ENCODE measurements at places on chromosomes 4 and X. TPM values are rescaled to one million over a fixed set of nuclear protein-coding genes. Genes with fewer than 3 reads are reported as not detected.

The MTNR1A gene
- not detected for total RNA-seq

The USP9X gene
- 93.8 TPM for total RNA-seq

DNA sequence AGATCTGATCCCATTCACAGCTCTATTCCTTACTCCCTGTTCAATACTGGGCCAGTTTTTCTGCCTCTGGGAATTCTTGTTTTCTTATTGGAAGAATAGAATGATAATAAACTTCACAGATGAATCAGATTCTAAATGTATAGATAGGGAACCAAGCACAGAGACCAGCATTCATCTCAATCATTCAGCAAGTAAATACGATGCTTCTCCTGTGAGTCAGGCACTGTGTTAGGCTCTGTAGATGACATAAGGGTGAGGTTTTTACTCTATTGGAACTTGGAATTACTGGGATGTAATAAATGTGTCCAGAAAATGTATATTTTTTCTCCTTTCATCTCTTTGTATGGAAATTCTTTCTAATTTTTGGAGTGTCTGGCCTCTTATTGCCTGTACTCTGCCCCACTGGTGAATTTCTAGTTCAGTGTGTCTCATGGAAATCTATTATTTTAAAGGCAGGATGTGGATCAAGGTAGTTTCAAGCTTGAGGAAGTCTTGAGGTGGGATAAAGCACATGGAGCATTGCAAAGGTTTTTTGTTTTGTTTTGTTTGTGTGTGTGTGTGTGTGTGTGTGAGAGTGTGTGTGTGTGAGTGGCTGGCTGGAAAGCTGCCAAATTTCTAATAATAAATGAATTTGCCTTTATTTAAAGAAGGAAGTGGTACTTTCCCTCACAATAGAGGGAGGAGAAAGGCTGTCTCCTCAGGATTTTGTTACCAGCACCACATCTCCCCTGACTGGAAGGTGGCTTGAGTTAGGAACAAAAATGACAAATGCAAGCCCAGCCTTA is 117.9 kb upstream of the HS3ST1 start:
- DNase-seq = no peak

DNA sequence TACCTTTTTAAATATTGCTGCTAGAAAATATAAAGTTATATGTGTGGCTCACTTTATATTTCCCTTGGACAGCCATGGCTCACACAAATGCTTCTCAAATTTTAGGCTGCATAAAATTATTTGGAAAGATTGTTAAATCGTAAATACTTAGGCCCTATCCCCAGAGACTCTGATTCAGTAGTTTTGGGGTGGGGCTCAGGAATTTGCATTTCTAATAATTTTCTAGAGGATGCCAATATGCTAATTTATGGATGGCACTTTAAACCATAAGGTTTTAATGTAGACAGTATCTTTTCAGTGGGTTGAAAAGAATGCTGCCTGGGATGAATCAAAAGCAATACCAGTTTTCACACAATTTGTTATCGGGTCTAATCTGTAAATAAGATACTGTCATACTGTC is 49.7 kb downstream of the RAP1GDS1 start:
- no peak for DNase-seq

GRCh38 chrX:107724653-107725052 is 50.9 kb downstream of the TSC22D3 start:
- no peak for DNase-seq

DNA sequence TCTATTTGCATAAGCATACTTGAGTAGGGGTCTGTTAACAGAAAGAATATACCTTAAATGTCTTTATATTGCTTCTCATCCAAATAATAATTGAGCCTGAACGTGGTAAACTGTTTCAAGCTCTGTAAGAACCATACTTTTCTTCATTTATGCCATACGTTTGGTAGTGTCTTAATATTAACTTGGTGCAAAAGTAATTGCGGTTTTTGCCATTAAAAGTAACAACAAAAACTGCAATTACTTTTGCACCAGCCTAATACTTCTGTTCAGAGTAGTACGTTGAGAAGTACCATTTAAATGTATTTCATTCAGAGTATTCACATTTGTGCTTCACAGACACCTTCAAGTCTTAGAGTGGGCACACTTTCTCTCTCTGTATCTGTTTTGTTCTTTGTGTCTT is 60.5 kb downstream of the DDIT4L start:
- no peak for DNase-seq

DNA sequence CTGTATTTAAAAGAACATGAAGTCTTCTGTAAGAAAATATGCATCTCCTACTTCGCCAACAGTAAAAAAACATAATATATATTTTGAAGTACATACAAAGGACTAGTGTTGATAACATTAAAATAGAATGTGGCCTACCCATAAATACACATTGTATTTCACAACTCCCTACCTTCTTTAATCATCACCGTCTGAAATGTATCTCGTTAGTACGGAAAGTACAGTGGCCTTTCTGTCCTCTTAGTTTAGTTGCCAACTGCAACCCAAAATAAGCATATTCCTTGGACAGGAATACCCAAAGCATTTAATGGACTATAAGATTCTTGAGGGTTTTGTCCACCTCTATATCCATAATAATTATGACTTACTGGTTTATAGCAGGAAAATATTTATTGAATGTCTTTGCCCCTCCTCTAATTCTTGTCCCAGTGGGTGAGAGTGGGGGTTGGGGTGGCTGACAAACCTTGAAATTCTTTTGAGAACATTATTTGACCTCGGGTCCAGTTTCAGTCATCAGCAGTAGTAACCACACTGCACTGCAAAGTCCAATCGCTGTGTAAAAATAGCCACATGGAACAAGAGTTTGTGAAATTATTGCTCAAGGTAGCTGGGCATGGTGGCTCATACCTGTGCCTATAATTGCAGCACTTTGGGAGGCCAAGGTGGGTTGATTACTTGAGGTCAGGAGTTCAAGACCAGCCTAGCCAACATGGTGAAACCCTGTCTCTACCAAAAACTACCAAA is 474.5 kb downstream of the KLHL13 start:
- no peak for DNase-seq

DNA sequence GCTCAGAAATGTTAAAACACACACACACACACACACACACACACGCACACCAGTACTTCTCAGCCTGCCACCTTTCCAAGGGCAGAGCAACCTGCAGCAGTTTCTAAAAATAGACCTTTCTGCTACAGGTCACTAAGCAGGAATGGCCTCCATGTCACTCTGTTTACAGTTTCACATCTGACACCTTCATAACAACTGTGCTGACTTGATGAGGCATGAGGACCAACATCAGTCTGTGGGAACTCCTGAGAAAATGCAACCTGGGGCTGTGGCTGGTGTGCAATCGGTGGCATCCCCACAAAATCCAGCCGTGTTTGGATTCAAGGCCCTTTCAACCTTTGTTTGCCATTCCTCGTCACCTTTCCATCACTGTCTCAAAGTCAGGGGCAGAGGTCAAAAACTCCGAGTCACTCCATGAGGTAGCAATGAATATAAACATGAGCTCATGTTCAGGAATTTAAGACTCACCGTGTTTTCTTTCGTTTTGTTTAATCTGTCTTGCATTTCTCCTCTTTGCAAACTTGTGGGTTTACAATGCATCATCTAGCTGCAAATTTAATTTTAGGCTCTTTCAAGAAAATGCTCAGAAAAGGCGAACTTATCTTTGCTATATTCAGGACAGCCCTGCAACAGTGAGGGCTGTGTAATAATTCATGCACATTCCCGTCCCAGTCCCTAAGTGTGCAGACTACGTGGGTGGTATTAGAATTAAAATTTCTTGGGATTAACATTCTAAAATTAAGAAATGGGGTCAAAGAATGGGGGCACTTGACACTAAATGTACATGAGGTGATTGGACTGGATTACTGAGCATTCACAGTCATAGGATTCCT is 135.3 kb downstream of the SHROOM3 start:
- no peak for DNase-seq

GRCh38 chr4:69750346-69750745 is 10.1 kb downstream of the SULT1B1 start:
- DNase-seq = no peak
